ENCODE measurements at places on chromosomes 3 and 15.

DNA sequence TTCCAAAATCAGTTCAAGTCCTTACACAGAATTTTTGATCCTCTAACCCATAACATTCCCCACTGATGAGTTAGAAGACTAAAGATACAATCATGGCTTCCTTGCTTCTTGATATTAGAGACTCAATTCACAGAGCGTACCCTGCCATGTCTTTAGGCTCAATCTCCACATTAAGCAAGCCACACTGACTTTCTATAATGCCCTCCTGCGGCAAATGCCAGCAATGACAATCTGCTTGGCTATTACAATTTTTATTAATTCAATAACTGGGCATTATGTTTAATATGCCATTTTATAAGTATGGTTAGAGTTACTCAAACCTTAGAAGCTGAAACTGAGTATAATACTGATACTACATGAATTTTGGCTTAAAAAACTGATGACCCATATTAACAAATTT lies 479.7 kb upstream of the NR2F2 start:
- no peak for DNase-seq

DNA sequence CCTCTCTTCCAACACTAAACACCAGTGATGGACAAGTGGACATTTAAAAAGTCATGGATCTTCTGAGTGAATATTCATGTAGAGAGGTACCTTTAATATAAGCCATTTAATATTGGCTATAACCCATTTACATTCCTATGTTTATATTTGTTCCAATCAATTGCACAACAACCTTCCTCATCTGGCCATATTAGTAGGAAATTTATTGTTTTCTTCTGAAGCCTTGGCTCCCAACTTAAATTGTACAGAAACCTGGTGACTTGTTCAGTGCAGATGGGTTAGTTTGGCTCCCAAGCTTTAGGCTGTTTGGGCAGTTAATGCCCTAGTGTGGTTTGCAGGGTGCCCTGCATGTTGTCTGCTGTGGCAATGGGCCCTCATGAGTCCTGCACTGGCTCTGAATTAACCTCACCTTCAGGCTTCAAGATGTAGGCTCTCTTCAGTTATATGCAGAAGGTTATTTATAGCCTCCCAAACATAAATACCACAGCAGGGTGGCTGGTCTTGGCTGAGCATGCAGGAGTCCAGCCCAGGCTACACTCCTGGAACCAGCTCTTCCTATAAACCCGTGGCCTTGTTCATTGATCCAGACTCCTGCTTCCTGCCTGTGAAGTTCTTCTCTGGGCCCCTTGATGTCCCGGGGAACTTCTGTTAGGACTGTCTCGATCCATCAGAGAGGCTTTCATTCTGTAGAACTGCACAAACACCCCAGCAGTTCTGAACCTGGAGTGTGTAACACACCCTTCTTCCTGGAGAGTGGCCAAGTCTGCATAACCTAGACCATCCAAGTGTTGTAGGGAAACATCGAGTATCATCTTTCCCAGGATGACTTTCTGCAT lies 57.0 kb downstream of the DUT start:
- no peak for DNase-seq

GRCh38 chr3:109570408-109570807 lies 233.1 kb upstream of the DPPA4 start:
- DNase-seq: no peak

DNA sequence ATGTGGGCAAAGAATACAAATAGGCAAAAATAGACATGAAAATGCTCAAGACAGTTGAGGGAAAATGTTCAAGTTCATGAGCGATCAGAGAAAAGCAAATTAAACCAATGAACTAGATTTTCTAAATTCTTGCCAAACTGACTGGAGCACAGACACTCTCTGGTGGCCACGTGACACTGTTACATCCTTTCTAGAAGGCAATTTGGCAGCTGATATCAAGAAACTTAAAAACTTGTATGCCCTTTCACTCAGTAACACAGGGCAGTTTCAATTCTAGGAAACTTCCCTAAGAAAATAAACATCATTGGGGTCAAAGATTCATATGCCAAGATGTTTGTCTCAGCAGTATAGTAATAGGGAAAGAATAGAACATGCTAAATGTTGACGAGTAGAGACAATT lies 52.2 kb downstream of the ABHD5 start:
- DNase-seq: no peak

DNA sequence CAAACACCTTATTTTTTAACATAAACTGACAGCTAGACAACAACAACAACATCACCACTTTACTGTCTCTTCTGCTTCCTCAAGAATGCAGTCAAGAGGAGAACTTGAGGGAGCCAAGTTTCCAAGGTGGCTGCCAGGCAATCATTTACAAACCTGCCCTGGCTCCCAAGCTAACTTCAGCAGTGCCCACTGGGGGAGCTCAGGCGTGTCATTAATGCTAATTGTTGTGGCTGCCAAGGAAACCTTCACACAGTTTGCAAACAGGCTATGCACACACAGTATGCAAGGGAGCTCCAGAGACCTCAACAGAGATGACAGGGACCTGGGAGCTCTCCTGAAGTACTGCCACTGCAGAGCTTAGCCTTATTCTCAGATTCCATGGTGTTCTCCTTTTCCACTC lies 2.1 kb downstream of the DZIP1L start:
- DNase-seq: no peak

DNA sequence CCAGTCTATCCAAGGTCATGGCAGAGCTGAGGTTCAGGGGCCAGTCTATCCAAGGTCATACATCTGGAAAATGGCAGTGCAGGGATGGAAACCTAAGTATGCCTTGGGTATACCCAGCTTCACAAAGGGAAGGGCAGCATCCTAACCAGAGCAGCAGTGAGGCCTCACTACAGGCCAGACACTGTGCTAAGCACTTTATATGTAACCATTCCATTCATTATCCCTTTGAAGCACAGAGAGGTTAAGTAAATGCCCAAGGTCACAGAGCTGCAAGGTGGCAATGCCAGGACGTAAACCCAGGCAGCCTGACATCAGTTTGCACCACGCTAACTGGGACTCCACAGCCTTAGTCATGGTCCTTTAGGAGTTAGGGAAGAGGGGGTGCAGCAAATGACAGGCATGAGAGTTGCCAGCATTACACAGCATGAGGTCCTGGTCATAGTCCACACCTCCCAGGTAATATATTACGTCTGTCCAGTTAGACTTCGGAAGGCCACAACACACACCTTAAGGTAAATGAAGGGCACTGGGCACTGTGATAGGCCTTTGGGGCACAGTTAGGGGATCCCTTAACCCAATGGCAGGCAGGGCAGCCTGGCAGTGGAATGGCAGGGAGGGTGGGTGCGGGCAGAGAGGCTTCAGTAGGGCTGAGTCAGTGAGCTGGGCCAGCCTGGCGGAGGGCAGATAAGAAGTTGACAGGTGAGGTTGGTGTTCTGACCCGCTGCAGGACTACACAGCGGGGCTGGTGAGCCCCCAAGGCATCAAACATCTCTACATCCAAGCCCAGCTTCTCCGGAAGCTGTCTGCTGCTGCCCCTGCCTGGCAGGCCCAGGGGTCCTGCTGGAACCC lies 21.1 kb upstream of the CORO2B start:
- no peak for DNase-seq

DNA sequence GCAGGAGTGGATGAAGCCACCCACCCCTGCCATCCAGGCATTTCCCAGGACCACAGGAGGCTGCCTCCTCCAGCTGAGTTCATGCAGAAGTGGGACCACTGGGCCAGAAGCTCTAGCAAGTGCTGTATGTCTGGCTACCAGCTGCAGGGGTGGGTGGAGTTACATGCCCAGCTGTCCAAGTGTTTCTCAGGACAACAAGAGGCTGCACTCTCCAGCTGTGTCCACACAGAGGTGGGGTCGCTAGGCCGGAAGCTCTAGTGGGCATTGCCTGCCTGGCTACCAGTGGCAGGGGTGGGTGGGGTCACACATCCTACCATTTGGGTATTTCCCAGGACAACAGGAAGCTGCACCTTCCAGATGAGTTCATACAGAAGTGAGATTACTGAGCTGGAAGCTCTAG lies 234.0 kb upstream of the PPP2R3A start:
- DNase-seq: no peak

- DNase-seq: peak; percentile 13
These were observed 27.3 kb upstream of the DMXL2 start for GRCh38 chr15:51649659-51650521.

DNA sequence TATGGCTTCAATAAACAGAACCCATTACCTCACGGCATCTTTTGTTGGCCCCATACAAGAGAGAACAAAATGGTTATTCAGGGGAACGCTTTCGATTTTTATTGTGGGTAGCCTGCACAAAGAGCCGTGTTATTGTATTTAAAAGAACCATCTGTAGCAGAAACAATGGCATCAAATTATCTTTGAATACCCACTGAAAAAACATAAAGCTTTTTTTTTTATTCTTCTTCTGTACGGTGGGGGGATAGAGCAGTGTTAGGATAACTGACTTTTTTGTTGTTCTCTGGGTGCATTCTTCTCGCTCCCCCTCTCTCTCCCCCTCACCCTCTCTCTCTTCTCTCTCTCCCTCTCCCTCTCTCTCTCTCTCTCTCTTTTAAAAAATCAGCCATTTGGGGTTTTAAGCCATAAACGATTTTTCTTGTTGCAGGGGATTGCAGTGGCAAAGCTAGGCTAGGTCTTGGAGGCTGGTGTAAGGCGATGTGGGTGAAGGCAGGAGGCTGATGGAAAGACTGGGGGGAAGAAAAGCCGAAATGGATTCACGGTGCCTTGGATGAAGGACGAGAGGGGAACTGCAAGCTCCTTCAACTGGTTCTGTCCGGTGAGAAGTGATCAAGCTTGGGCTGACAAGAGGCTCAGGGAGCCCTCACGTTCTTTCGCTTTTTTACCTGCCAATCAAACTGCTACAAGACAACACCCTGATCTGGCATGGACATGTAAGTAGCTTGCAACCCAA lies 12.4 kb upstream of the SOX2 start:
- DNase-seq: no peak

GRCh38 chr3:31106204-31106603 lies 211.7 kb upstream of the GADL1 start:
- no peak for DNase-seq
